ENCODE measurements at places on chromosomes 6 and 20. TPM values are rescaled to one million over a fixed set of nuclear protein-coding genes. Genes with fewer than 3 reads are reported as not detected.

GRCh38 chr6:47414423-47415167, 63.0 kb upstream of the CD2AP start:
- no peak for DNase-seq

- DNase-seq: no peak
Measured at GRCh38 chr20:36819659-36820058, 46.1 kb upstream of the DSN1 start.

DNA sequence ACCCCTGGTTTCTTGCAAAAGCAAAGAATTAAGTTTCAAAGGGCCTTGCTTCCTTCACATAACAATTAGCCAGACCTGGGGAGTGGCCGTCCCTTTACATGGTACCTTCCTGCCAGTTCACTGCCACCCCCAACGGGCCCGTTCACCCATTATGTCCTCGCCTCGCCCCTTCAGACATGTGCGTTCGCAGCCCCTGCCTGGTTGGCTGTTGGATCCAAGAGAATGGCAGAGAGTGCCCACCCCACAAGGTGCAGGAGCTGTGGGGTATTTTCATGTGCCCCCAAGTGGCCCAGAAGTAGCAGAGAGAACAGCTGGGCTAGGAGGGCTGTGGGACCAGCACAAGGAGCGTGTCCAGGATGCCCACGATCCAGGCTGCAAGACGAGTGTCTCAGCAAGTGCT, 422.9 kb upstream of the SULF2 start:
- no peak for DNase-seq

GRCh38 chr20:47287609-47288144, 68.8 kb downstream of the ZMYND8 start:
- no peak for DNase-seq

GRCh38 chr6:53938810-53939209, 144.0 kb downstream of the LRRC1 start:
- no peak for DNase-seq

The COL9A1 gene
- not detected for total RNA-seq

The SLC32A1 gene
- not detected for total RNA-seq

The HSPA1L gene
- total RNA-seq: 2.8 TPM
